KG1 (cell line): ENCODE measurements at places on chromosomes 3 and 15.

GRCh38 chr3:190810957-190811356 lies 51.5 kb downstream of the GMNC start:
- DNase-seq: no peak

DNA sequence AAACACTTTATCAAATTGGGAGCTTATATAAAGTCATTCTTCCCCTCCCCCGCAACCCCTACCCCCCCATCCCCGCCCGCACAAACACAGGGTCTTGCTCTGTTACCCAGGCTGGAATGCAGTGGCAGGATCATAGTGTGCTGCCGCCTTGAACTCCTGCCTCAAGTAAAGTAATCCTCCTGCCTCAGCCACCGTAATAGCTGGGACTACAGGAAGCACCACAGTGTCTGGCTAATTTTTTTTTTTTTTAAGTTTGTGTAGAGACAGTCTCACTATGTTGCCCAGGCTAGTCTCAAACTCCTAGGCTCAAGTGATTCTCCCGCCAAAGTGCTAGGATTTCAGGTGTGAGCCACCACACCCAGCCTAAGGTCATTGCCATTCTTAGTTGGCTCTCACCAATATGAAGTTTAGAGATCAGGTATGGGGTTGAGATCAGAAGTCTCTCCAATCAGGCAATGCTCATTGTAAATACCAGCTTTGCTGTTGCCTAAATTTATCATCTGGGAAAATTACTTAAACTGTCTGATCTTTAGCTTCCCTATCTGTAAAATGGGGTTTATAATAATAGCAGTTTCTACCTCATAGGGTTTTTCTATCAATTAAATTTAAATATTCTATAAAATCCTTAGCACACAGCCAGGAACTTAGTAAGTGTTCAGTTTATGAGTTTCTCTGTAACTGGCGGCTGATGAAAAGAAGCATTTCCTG lies 60.3 kb downstream of the TGFBR2 start:
- DNase-seq: no peak

DNA sequence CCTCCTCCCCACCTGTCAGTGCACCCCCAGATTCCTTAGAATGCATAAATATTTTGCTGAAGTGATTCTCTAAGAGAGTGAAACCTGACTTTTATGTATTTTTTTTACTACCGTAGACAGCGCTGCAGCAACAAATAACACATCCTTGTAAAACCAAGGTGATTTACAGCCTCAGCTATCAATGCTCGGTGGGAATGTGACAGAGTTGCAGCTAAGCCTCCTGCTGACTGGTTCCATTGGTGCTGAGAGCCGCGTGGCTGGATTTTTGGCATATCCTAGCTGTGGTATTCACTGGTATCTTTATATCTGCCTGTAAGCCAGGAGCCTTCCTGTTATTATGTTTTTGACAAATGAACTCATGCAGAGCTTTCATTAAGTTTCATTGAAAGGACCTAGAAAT lies 11.0 kb downstream of the FGD5 start:
- DNase-seq: no peak

DNA sequence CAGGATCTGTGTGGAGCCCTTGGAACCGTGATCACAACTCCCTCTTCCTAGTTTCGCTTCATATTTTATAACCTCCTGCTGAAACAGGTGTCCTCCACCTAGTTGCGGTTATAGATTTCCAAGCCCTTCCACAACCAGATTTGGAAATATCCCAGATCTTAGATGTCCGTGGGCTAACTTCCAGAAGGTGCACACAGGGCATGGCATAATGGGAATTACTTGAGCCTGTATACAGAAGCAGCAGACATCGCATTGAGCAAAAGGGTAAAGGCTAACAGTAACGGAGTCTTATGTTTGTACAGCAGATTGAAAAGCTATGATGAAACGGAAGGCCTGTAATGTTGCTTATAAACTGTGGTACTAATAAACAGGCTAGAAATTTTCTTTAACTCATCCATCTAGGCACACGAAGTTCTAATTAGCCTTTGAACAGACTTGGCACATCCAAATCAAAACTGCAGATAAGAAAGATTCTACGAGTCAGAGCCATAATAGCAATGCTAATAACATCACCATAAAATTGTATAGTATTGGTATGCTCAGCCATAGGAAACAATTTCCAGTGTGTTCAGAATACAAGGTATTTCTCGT lies 1.2 kb upstream of the USF3 start:
- DNase-seq: no peak

- DNase-seq: no peak
Measured at GRCh38 chr3:47747558-47747957, 34.1 kb downstream of the SMARCC1 start.

DNA sequence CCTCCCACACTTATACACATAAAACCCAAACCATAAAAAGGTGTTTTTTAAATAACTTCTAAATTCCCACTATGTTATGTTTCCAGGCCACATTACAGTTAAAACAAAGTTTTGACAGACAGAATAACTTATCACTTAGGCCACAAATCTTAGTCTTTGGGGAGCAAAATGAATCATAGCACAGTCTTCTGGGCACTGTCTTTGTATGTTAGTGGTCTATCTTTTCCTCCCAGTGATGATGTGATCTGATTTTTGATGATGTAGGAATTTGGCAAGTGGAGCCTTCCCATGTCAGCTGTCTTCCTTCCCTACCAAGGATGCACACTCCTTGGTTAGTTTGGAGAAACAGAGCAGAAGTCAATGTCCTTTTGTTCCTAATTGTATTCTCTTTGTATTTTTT lies 67.3 kb downstream of the THSD4 start:
- no peak for DNase-seq

- no peak for DNase-seq
Measured at GRCh38 chr3:134364936-134365765, 9.1 kb downstream of the AMOTL2 start.

DNA sequence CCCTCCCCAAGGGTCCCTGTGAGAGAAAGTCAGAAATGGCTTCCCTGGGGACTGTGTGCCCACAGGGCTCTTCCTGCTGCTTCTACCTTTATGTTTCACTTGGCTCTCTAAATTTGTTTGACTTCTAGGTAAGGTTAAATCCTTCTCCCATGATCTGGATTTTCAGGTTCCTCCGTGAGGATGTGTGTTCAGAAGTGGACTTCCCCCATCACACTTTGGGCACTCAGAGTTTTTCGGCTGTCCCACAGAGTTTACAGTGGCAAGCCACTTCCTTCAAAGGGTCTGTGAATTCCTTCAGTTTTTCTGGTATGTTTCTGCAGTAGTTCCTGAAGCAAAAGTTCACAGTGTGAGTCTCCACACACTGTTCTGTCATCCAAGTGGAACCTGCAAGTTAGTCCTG lies 30.9 kb upstream of the RARB start:
- no peak for DNase-seq

DNA sequence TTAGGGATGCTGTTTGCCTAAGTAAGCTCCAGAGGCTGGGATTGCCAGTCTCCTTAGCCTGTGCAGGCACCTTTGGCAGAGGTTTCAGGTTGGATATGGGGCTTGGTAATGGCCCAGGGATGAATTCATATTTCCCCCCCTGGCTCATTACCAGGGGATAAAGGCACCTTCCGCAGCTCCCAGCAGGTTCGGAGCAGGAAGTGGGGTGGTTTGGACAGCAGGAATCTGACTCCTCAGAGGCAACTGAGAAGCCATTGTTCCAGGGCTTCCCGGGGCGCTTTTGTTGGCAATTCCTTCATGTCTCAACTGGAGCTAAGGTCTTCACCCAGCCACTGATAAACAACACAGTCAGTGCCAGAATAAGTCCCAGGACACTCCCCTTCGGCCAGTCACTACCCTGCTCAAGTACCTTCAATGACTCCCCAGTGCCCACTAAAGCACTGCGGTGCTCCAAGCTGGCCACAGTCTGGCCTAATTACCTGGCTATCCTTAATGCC lies 85.3 kb upstream of the SLC6A6 start:
- DNase-seq: no peak

GRCh38 chr15:55218056-55218455 lies 21.3 kb upstream of the RSL24D1 start:
- no peak for DNase-seq

DNA sequence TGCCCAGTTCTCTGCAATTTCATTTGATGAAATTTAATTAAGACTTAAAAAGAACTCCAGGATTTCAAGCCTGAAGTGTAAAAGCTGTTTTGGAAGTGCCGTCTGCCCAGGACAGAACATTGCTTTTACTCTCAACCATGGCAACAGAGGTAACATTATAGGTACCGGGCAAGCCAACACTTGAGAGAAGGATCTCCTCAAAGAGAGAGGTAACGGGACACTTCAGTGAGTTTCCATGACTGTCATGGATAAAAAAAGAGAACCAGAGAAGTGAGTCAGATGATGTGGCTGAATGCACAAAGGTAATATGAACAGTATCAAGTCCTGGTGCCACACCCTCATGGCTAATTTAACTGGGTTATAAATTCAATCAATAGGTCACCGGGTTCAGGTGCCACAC lies 130.2 kb upstream of the LMOD3 start:
- no peak for DNase-seq

DNA sequence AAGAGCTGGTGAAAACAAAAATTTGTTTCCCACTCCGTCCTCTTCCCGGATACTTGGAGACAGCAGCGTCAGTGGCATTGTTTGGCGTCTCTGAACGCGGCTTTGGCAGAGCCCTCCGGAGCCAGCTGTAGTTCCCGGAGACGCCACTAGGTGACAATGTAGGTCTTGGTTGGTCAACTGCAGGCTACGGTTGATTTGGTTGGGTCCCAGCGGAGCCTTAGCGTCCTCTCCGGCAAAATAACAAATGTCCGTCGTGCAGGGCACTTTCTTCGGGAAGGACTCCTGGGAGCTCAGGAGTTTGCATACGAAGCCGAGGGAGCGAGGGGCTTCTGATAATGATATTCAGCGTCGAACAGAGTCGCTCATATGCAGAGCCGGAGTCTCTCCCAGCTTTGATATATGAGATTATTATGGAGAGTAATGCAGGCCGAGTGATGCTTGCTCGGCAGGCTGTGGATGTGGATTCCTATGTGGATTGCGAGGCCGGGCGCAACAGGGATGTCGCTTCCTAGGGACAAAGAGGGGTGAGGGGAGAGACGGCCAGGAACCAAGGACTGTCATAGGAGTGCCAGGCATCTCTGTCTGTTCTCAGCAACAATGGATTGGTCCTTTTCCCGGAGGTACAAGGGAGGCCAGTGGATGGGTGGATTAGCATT lies 74.8 kb downstream of the IL20RB start:
- DNase-seq: peak; percentile 79

DNA sequence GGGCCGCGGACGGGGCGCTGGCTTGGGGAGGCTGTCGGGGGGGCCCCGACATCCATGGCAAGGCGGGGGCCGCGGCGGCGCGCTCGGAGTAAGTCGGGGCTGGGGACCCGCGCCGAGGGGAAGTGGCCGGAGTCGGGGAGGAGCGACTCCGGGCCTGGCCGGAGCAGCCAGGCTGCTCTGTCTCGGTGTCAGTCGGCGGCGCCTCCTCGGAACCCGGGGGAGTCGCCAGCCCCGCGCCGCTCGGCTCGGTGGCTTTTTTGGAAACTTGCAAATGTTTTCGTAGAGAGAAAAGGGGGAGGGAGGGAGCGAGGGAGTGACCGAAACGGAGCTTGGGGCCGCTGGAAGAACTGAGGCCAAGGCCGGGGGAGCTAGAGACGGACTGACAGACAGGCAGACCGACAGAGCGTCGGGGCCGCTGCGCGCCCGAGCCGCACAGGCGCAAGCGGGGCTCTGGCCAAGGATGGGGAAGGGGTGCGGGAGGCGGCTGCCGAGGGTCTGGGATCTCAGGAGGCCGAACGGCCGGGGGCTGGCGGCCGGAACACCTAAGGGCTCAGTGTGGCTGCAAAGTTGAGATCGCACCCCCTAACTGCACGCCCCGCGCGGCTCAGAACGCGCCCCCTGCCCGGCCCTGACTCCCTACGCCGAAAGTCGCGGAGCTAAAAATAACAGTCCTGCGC lies 5.0 kb downstream of the PTH1R start:
- no peak for DNase-seq

- no peak for DNase-seq
Measured at GRCh38 chr15:87487484-87487883, 769.1 kb downstream of the NTRK3 start.

GRCh38 chr15:70853973-70854665 lies at the start of gene LARP6:
LARP6 (minus strand) TSS chr15:70854157; CDS start chr15:70854088, 69 bp downstream.
- no peak for DNase-seq

DNA sequence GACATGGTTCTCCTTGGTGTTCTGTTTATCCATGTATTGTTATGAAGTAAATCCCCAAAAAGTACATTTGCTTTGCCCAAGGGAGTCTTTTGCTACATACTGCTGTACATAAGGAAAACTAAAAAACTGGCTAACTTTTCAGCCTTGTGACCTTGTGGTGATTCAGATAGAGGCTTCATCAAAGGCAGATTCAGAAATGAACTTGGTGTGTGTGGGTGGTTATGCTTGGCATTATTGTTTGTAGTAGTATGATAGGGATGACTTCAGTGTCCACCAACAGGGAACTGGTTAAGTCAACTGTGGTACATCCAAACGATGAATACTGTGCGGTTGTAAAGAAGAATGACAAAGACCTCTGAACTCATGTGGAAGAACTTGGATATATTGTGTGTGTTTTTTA lies 75.6 kb upstream of the CHRNB4 start:
- no peak for DNase-seq

DNA sequence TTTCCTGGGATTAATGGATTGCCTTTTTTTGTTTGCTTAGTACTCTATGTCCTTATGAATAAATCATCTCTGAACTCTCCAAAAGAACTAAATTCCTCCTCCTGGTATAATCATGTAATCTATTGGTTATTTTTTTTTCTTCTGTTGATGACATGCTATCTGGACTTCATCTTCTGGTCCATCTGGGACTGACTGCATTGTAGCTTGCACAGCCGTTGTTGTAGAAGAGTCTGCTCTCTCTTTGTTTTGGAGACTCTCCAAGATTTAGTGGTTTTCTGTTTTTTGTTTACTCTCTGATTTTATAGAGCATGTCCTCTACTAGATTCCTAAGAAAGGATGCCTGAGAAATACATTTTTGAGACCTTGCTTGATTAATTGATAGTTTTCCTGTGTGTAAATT lies 19.1 kb downstream of the IREB2 start:
- no peak for DNase-seq

DNA sequence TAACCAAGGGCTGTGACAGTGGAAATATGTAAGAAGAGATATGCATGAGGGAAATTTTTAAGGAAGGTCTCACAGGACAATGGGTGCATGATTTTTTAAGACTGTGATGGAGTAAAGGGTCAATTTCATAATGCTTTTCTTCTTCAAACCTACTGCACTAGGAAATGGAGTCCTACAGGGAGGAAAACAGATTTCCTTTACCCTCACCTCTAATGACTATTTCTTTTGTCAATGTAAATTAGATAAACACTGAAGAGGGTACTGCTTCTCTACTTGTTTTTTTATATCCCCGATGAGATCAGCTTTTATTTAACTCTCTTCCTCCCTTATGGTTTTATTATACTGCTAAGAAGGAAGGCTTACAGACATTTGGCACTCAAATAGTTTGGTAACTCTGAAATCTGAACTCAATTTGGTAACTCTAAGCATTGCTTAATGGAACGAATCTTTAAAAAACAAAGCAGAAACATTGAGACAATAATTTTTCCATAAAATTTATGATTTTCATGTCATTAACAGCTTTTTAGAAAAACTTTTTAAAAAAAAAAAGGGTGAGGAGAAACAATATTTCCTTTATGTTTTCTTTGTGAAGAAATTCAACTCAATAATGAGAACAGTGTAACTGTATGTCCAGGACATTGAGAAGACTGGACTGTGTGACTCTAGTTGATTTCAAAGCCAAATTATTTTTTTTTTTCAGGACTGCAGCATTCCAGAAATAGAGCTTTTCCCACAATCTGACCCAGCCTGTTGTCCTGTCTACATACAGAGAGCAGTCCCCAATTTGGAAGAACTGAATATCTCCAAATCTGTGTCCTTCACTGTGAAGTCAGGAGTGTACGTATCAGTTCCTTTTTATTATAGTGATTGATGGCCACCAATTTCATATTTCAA lies 64.4 kb downstream of the CRYBG3 start:
- DNase-seq: no peak
